Ascending aorta (tissue), 2 donors: ENCODE measurements at places on chromosomes 7 and 10. TPM values are rescaled to one million over a fixed set of nuclear protein-coding genes. Genes with fewer than 3 reads are reported as not detected.

Gene OR2A42
- total RNA-seq = not detected

Gene OR2A1
- total RNA-seq = not detected

Gene IFIT1B
- not detected for total RNA-seq

- DNase-seq = no peak
Measured at GRCh38 chr10:131968949-131969348, 12.8 kb downstream of the BNIP3 start.

DNA sequence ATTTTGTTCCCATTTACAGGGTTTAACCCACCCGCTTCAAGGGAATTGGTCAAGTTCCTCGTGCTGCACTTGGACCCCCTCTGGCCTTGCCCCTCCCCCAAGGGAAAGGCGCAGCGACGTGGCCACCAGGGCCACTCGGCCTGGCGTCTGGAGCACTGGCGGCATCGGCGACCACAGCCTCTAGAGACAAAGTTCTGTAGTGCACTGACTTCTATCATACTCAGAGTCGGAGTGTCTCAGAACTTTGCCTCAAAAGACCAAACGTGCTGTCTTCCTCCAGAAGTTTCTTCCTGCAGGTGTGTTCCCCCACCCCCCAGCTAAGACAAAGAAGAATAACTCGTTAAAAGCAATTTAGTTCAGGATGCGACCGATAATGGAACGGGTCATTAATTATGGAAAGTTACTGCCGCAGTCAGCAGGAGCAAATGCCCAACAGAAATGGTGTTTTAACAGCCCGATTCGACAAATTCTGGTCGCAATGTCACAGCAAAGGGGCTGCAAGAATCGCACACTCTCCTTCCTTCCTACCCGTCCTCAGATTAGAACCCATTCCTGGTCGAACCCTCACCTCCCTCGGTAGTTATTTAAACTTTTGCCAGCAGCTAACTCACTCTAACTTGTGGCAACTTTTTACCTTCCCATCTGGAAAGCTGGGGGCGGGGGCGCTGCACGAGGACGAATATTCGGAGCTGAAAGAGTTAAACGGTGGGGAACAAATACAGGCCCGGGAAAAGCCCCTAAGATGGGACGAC lies 202.1 kb upstream of the NFE2L3 start:
- no peak for DNase-seq

DNA sequence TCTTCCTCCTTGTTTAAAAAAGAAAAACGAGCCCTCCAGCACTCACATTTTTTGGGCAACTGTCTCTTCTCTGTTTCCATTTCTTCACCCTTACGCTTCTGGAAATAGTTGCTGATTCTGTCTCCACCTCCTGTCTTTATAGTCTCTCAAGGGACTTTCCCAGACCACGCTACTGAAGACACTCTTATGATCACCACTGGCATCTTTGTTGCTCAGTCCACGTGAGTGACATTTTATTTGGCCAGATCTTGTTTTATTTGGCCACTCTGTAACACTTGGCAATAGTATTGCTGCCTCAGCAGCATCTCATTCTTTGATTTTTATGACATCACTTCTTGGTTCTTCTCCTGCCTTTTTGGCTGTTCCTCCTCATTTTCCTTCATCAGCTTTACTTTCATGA lies 21.6 kb upstream of the NME8 start:
- no peak for DNase-seq

GRCh38 chr7:105796365-105796764 lies 80.0 kb downstream of the ATXN7L1 start:
- no peak for DNase-seq

- no peak for DNase-seq
Measured at GRCh38 chr7:74138334-74138867, 35.8 kb upstream of the EIF4H start.

DNA sequence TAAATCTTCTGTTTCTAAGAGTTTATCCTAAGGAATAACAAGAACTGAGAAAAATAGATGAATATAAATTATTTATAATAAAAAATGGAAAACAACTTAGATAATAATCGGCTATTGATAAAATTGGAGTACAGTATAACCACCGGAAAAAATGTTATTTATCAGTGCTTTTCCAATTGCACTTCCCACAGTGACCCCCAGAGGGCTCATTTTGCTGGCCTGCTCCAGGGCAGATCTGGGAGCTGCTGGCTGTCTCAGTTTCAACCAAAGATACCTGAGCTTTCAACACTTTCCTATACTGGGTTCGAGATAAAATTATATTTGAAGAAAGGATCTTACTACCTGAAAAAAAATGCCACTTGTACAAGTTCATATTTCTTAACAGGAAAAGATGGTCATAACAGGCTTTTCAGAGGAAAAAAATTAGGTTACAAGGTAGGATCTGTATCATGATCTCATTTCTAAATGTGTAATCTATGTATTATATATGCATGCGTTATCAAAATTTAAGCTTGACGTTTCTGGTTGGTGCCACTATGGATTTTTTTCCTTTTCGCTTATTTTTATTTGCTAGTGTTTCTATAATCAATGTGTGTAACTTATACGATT lies 165.7 kb downstream of the NPSR1 start:
- no peak for DNase-seq

DNA sequence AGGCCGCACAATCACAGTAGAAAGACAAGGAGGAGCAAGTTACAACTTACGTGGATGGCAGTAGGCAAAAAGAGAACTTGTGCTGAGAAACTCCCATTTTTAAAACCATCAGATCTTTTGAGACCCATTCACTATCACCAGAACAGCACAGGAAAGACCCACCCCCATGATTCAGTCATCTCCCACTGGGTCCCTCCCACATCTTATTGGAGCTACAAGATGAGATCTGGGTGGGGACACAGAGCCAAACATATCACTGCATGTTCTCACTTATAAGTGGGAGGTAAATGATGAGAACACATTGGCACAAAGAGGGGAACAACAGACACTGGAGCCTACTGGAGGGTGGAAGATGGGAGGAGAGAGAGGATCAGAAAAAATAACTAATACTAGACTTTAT lies 32.4 kb downstream of the NOLC1 start:
- no peak for DNase-seq

GRCh38 chr7:19293431-19293830 lies 148.2 kb upstream of the FERD3L start:
- DNase-seq = no peak
